ENCODE measurements at places on chromosomes 4 and X.

- DNase-seq: no peak
These were observed 890 bp downstream of the BOD1L1 start for GRCh38 chr4:13626492-13627177.

- DNase-seq: no peak
These were observed 172.0 kb upstream of the KLF3 start for GRCh38 chr4:38491854-38492478.

DNA sequence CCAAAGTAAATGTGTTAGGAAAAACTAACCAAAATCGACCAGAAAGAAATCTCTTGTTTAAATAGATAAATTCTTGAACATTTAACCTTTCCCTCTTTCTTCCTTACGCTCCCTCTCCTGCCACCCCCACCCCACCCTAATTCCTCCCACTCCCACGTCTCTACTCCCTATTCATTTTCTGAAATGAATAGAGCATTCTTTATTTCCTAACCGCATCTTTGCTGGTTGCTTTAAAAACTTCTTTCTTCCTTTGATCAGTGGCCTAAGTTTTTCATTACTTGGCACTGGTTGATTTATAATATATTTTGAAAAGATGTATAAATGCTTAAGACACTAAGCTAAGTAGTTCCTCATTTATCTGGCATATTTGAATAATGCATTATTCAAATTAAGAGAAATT lies 33.9 kb downstream of the BMPR1B start:
- DNase-seq: no peak

DNA sequence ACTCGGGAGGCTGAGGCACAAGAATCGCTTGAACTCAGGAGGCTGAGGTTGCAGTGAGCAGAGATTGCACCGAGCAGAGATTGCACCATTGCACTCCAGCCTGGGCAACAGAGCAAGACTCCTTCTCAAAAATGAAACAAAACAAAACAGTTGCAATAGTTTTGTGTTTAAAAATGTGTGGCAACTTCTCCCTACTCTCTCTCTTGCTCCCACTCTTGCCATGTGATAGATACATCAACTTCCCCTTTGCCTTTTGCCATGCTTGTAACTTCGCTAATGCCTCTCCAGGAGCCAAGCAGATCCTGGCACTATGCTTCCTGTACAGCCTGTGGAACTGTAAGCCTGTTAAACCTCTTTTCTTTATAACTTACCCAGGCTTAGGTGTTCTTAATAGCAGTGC lies 52.5 kb upstream of the INTU start:
- DNase-seq: no peak
